Tongue (tissue), 3 donors: ENCODE measurements at places on chromosomes 2 and 18. TPM values are rescaled to one million over a fixed set of nuclear protein-coding genes. Genes with fewer than 3 reads are reported as not detected.

- no peak for DNase-seq
These were observed 52.0 kb upstream of the HS6ST1 start for GRCh38 chr2:128370468-128371247.

GRCh38 chr2:74548900-74549826 lies 4.6 kb downstream of the LOXL3 start:
- DNase-seq = peak; percentile 71

DNA sequence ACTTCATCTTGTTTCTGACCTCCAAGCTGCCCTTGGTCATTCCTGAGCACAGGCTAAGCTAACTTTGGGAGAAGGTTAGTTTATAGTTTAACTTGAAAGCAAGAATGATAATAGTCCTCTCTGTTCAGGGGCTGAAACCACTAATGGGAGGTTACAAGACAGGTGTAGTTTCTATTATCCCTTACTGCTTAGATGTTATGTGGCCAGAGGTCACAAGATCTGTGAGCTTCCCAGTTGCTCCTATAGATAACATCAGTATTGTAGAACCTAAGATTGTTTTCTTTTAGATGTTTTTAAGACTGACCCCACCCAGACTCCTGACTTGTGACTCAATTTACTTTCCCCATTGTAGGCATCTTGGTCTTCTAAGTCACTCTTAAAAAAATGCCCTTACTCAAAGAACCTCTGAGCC lies 94.8 kb upstream of the LPIN2 start:
- DNase-seq = no peak

The CFAP65 gene
- not detected for total RNA-seq

The SCN2A gene
- total RNA-seq = 0.31 TPM

The NIF3L1 gene
- total RNA-seq = 28.3 TPM

The CCDC93 gene
- 23.6 TPM for total RNA-seq

The MAL gene
- 16.9 TPM for total RNA-seq
